ENCODE measurements at places on chromosomes 6 and 20.
A peak's percentile ranks its signal among the peaks of the same experiment; 100 is the strongest.

DNA sequence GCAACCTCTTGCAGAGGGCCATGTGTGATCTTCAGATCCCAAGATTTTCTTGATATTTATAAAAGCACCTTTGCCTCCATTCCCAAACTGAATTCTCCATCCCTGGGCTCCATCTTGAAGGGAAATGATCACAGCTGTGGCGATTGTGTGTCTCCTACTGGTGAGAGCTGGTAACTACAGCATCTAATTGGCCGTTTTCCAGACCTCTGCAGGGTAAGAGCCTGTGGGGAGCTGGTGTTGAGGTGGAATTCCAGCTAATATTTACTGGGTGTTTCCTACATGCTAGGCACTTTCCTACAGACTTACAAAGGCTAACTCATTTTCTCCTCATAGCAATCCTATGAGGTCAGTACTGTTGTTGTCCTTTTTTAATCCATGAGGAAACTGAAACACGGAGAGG lies 59.2 kb upstream of the FNDC1 start:
- DNase-seq: no peak

GRCh38 chr6:72589096-72589495 lies 32.8 kb upstream of the KCNQ5 start:
- no peak for DNase-seq

GRCh38 chr20:31260326-31260932 lies 3.0 kb downstream of the DEFB115 start:
- no peak for DNase-seq

DNA sequence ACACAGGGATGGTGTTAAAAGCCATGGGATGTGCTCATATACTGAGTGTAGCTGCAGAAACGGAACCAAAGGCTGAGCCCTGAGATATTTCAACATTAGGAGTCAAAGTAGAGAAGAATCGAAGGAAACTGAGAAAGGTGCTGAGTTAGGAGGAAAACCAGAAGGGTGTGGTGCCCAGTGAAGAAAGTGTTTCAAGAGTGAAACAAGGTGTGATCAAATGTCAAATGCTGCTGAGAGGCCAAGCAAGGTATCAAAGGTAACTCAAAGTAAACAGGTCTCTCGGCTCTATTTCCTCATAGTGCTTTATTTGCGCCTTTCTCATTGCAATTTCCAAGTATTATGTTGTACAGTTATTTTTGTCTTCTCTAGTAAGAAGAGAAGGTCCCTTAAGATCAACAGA lies 94.1 kb downstream of the PRDM1 start:
- no peak for DNase-seq

DNA sequence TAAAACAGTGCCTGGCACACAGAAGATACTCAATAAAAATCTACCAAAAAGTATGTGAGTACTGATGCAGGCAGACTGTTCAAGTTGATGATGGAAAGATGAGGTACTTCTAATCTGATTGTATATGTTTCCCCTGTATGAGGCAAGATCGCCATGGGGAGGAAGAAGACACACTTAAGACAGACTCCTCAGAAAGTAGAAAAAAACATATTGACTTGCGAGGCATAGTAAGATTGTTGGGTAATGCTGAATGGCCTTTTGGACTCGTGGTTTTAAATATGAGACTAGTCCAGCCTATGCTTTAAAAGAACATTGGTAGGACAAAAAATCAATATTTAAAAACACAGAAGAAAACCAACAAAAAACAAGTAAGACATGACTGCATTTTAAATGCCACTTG lies 72.6 kb downstream of the SHPRH start:
- no peak for DNase-seq

DNA sequence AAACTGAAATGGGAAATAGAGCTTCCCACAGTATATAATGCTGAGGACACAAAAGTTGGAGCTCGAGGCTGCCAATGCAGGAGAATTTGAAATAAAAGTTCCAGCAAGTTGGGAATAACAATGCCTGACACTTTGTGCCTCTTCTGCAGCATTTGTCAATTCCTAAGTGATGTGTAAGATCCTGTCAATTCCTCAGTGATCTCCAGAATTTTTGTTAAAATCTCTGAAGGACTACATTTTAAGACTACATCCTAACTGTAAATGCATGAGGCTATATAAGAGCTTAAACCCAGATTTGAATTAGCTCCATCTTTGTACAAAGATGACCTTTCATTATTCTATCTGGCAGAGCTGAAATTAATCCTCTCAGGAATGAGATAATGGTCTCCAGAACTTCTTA lies 208.2 kb downstream of the COL12A1 start:
- DNase-seq: no peak

DNA sequence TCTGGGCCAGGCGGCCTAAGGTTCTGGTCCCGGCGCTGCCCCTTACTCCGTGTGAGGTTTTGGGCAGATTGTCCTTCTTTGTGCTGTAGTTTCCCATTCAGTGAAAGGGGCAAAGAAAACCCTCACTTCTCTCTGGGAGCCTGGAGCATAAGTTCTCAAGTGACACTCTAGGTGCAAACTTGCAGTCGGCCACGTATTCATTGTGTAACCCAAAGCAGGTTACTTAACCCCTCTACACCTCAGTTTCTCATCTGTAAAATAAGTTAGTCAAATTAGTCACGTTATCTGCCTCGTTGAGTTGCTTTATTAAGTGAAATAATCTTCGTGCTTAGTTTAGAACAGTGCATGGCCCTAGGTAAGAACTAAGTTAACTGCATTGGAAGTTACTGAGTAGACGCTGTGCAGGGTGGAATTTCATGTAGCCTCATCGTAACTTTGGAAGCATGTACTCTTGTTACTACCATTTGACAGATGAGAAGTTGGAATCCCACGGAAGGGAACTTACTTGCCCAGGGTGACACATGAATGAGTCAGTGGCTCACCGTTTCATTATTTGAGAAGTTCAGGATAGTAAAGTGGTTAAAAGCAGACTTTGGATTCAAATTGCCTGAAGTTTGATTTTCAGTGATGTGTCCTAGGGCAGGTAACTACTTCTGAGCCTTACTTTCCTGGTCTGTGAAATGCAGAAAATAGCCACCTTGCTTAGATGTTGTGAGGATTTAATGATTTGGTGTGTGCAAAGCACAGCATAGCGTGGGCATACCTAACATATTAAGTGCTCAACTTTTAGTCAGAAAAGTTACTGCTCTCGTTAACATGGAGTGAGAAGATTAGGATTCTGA lies 556 bp upstream of the MROH8 start:
- DNase-seq: no peak

GRCh38 chr6:31736768-31737314 lies 511 bp upstream of the CLIC1 start:
- no peak for DNase-seq

DNA sequence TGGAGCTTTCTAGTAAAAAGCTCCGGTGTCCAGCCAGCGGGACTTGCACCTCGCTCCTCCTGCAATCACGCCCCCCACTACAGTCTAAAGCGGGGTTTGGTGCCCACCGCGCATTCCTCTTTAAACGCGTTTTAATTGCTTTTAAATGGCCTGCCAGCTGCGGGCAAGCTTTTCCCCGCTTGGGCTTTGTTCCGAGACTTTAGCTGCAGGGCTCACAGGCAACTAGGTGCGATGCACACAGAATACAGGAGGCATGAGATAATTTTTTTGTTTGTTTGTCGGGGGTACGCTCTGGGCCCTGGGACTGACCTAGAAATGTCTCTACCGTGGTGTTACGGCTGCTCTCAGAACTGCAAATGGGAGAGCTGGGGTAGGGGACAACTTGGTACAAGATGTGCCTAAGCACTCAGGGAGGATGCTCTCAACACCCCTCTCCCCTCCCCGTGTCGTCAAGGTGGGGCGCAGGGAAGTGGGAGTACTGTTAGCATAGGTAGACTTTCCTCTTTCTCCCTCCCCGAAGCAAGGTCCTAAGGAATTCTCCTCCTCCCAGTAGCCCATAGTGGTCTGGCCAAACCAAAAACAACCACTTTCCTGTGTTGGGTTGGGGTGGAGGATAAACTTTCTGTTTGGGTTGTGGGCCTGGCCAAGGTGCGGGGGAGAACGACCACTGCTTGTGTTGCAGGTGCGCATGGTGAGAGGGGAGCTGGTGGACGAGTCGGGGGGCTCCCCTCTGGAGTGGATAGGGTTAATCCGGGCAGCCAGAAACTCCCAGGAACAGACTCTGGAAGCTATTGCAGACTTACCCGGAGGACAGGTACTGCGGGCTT lies 1.6 kb downstream of the PRDM13 start:
- no peak for DNase-seq

DNA sequence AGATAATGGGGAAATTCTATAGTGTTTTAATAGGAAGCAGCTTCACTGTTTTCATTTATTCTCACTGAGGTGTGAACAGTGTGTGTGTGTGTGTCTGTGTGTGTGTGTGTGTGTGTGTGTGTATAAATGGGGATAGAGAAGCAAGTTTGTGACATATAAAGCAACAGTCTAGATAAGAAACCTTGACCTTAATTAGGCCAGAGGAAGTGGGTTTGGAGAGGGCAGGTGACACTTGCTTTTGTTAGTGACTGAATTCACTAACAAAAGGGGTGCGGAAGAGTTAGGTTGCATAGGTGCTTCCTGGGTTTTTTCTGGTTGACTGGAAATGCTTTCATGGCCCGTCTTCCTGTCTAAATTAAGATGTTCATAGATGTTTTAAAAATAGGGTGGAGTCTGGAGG lies 515.7 kb upstream of the FLRT3 start:
- no peak for DNase-seq

DNA sequence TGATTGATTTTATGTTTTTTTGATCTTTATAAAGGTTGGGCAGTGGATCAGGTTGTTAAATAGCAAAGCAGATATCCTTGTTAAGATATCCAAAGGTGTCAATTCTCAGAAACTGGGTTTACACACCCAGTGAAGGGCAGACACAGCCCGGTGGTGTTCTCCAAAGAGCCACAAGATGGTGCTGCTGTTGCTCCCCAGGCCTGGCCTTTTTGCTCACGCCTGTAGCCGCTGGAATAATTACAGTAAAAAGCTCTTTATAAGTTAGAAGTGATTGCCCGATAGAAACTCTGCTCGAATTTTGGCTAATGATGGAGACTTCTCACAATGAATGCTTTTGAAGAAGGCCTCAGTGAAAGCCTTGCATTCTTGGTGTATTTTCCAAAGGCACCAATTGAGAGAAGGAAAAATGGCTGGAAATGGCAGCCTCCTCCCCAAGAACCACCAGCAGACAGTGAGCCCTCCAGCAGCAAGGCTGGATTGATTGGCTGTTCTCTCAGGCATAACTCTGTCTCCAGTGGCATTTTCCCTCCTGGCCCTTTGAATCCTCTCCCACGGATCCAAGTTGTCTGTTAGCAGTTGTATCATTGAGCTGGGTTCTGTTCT lies 120.5 kb upstream of the CHD6 start:
- DNase-seq: peak; percentile 30

GRCh38 chr6:129110690-129111343 lies 227.9 kb downstream of the LAMA2 start:
- DNase-seq: no peak

- DNase-seq: no peak
These were observed 3.9 kb upstream of the CST9 start for GRCh38 chr20:23609486-23610109.

- no peak for DNase-seq
These were observed 187.6 kb downstream of the DTNBP1 start for GRCh38 chr6:15475261-15475660.

- no peak for DNase-seq
These were observed 41.0 kb upstream of the COL21A1 start for GRCh38 chr6:56288347-56288746.

- no peak for DNase-seq
These were observed 40.7 kb upstream of the BMP2 start for GRCh38 chr20:6726761-6727160.

DNA sequence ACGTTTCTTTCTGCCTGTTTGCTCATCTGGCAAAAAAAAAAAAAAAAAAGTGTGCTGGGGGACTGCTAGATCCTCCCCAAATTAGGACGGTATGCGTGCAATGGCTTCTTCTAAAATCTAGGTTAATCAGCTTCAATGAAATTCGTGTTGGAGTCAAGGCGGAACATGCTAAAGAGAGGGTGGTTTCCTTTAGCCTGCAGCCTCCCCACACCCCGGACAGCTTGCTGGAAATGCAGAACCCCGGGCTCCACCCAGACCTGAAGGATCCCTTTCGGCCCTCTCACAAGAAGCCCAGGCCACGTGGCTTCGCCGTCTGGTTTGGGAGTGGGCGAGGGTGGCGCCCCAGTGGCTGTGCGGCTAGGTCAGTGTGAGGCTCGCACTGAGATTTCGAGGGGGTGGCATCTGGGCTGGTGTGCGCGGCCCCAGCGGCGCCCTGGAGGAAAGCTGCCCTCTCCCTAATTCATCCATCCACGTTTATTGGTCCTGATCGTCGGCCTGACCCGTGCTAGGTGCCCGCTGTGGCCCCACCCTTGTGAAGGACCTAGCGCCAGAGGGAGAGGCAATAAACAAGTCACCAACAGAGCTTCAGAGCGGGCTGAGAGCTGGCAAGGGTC lies 49.0 kb downstream of the APCDD1L start:
- no peak for DNase-seq

- DNase-seq: no peak
These were observed 108.2 kb downstream of the SOBP start for GRCh38 chr6:107598091-107598490.

- peak; percentile 71 for DNase-seq
These were observed 719 bp downstream of the SMPD2 start for GRCh38 chr6:109441069-109441816.

GRCh38 chr20:12098421-12098820 lies 180.7 kb downstream of the BTBD3 start:
- no peak for DNase-seq

DNA sequence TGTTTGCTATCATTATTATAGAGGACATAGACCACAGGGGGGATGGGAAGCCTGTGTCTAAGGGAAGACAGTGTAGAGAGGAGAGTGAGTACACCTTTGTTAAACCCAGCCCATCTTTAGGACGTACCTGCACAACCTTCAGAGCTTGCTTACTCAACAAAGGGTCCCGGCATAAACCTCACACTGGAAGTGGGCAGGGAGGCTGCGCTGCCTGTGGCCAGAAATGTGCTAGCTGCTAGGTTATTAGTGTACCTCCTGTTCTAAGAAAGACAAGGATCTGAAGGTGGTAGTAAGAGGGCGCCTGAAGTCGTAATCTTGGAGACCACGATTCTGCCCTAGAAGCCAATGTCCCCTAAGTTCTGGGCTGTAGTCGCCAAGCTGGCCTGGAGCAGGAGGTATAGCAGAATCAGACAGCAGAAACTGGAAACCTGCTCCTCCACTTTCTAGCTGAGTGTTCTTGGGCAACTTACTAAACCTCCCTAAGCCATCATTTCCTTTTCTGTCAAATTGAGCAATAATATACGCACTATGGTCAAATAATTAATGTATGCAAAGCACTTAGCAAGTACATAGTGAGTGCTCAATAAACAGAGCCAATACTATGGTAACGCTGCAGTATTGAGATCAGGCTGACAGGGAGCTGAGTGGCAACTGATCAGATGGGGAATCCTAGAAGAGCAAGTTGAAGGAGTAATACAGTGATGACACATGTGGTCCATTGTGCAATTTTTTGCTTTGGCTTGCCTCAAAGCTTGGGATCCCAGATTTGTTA lies 16.8 kb upstream of the AKIRIN2 start:
- no peak for DNase-seq

DNA sequence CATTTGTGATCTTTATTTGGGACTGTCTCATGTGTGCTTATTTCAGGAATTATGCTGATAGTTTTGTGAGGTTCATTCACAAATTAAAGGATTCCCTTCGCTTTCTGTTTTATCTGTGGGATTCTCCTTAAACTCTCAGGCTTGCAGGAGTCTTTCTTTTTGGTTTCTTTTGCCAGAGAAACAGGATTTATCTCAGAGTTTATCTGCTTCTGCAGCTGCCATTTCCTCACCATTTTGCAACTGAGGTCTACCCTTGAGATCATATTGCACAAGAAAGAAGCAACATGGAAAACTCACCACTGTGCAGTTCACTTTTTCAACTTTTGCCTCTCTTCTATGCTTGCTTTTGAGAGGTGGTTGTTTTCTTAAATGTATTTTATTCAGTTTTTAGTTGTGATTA lies 201.0 kb downstream of the PRL start:
- no peak for DNase-seq

- DNase-seq: no peak
These were observed 21.9 kb upstream of the CDH22 start for GRCh38 chr20:46330072-46330763.
